Fibroblast of the aortic adventitia (primary cell): ENCODE measurements at places on chromosomes 13 and 19.

- peak; percentile 98 for DNase-seq
These were observed 19.6 kb upstream of the EPHX3 start for GRCh38 chr19:15251749-15252397.

DNA sequence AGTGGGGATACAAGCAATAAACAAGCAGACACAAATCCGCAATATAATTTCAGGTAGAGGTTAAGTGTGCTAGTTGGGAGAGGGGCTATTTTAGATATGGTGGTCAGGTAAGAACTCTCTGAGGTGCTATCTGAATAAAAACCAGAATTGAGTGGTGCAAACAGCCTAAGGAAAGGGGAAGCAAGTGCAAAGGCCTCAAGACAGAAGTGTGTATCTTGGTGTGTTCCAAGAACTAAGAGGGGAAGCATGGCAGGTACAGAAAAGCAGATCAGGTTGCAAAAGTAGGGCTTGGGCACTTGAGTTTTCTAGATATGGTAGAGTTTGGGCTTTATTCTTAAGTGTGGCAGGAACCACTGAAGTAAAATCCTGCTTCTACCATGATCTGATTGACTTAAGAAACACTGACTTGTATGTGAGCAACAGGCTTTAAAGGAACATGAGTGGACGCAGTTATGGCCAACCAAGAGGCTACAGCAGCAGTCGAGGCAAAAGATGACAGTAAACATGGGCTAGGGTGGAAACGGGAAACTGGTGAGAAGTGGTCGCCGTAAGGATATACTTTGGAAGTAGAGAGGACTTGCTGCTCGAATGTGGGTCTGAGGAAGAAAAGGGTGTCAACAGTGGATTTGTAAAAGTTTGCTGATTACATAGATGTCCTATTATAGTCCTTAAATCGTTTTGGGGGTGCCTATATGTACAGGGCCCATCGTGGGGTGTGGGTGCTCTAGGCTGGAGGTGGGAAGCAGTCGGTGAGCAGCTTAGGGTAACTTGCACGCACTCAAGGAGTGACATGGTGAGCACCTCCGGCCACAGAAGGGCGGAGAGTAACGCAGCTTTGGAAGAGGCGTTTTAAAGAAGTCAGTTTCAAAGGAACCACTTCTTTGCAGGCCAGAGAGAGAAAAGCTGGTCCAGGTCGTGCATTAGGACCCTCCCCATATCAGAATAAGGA is 677 bp downstream of the TGDS start:
- peak; percentile 28 for DNase-seq

- DNase-seq = no peak
These were observed 558.8 kb upstream of the KLHL1 start for GRCh38 chr13:70666883-70667556.

DNA sequence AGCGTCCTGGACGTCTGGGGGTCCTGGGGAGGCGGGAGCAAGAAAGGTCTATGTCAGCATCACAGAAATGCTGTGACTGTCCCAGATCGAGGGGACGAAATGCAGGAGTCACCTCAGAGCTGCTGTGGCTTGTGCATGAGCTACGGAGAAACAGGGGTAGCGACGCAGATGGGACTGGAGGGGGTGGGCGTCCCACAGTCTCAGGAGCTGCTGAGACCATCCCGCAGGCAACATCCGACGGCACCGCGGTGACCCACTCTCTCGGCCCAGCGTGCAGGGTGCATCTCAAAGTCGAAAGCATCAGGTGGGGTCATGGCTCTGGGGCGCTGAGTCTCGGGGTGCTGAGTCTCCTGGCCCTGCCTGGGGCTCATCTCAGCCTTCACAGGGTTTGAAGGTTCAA is 37.4 kb upstream of the C13orf46 start:
- no peak for DNase-seq

GRCh38 chr13:107512551-107512950 is 702.8 kb downstream of the LIG4 start:
- DNase-seq = no peak

GRCh38 chr19:2812414-2813234 is 7.0 kb upstream of the ZNF554 start:
- DNase-seq = no peak

- DNase-seq = no peak
These were observed 3.0 kb upstream of the HIPK4 start for GRCh38 chr19:40392894-40393517.
